HT1080 (cell line): ENCODE measurements at places on chromosomes 5 and 9.

DNA sequence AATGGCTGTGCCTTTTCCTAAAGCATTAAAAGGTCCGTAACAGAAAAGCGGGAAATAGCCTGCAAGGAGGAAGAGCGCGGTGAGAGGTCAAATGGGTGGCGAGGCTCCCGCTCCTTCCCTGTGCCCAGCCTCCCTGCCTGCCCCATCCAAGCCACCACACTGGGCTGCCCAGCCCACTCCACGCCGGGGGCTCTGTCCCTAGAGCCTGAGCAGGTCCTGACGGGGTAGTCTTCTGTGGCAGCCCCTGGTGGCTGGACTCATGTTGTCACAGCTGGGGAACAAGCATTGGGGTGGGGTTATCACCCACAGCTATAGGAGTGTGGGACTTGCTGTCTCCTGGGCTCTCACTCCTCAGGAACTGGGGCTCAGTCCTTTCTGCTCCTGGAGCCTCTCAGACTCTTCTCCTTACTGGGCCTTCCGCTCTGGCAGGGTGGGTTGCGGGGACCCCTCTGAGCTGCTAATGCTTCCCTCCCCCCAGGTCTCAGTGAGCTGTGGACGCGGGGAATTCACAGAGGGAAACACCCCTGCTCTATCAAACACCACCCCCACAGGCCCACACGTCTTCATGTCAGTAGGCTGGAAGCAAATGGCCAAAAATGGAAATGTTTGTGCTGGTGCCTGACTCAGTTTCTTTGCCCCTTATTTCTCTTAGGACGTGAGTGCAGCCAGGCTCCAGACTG lies 152.4 kb upstream of the PHYKPL start:
- no peak for DNase-seq

DNA sequence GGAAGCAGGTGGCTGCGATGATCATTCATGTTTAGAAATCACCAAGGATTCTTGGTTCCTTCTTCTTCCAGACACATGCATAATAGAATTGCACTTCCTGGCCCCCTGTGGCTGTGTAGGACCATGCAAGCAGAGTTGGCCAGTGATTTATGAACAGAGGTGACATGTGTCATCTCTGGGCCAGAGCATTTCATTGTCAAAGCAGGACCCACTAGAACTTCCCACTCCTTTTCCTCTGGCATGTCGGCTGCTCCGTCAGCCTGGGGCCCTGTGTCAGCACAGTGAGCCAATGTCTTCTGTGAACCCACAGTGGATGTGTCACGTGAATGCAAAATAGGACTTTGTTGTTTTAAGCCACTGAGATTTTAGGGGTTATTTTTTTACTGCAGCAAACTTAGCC lies 59.2 kb downstream of the HSD17B3 start:
- DNase-seq: no peak

GRCh38 chr5:137129886-137130680 lies 369.0 kb downstream of the SPOCK1 start:
- no peak for DNase-seq

DNA sequence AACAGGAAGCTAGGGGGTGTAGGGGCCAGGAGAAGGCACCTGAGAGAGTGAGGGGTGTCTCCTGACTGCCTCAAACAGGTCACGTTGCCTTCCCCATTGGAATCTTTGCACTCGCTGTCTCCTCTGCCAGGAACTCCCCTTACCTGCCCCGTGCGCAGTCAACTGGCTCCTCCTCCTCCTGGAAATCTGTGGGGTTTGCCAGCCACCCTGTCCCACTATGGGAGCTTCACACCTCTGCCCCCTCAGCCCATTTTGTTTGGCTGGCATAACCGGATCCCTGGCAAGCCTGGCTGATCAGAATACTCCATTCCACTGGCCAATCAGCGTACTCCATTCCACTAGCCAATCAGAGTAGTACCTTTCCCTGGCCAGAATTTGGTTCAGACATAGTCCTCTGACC lies 10.4 kb upstream of the SLC34A1 start:
- no peak for DNase-seq

DNA sequence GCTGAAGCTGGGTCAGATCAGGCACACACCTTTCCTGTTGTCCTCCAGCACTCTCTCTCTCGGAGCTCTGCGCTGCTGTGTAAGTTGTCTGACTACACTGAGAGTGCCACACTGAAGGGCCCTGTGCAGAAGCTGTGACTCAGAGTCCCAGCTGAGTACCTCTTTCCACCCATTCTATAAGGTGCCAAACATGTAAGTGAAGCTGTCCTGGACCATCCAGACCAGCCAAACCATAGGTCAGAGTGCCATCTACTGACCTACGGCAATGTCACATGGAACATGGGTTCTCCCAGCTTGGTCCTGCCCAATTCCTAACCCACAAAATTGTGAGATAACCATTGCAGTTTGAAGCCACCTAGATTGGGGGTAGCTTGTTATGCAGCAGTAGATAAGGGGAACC lies 68.2 kb downstream of the ADCY2 start:
- peak; percentile 15 for DNase-seq

- no peak for DNase-seq
Observed at GRCh38 chr5:159545156-159545555, 214.9 kb upstream of the IL12B start.
